Fibroblast of villous mesenchyme (primary cell): ENCODE measurements at places on chromosomes 13 and 19. TPM values are rescaled to one million over a fixed set of nuclear protein-coding genes. Genes with fewer than 3 reads are reported as not detected.

TUBA3C gene
- not detected in 2 replicates for total RNA-seq

PLIN5 gene
- total RNA-seq = not detected in 2 replicates

SIGLECL1 gene
- total RNA-seq = not detected in 2 replicates

IGSF23 gene
- total RNA-seq = 0.32 and 0.43 TPM in 2 replicates

KIR3DL1 gene
- not detected in 2 replicates for total RNA-seq

CTXN1 gene
- total RNA-seq = 1.9 and 3.0 TPM in 2 replicates

TMEM161A gene
- 18.1 and 20.9 TPM in 2 replicates for total RNA-seq

KLK14 gene
- not detected in 2 replicates for total RNA-seq

NR1H2 gene
- 71.2 and 76.3 TPM in 2 replicates for total RNA-seq

SHD gene
- not detected in 2 replicates for total RNA-seq

CGB1 gene
- total RNA-seq = not detected in 2 replicates

TEX29 gene
- total RNA-seq = 0.64 TPM in 1 of 2 replicates, not detected in the other

- DNase-seq = no peak
These were observed 1.2 kb downstream of the ZNF8 start for GRCh38 chr19:58279925-58280316.

GRCh38 chr19:21082011-21082975 lies at the start of gene ZNF714:
Gene ZNF714 (plus strand): TSS chr19:21082203. CDS start chr19:21098269, 16,066 bp downstream.
- peak; percentile 88 for DNase-seq

DNA sequence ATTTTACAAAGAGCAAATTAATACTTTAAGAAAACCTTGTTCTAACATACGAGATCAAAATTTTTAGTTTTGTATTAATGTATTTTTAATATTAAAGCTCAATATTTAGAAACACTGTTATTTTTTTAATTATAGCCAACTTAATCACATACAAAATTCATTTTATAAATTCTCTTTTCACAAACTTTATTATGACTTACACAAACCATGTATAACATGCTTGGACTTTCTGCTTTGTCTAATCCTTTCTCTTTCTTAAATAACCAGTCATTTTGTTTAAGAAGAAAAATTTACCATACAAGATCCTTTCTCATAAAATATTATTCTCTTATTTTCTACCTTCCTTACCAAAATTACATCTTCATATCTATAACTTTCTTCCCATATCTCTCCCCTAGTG lies 62.2 kb downstream of the CYSLTR2 start:
- no peak for DNase-seq

- no peak for DNase-seq
These were observed 6.5 kb upstream of the SSBP4 start for GRCh38 chr19:18412610-18413239.

DNA sequence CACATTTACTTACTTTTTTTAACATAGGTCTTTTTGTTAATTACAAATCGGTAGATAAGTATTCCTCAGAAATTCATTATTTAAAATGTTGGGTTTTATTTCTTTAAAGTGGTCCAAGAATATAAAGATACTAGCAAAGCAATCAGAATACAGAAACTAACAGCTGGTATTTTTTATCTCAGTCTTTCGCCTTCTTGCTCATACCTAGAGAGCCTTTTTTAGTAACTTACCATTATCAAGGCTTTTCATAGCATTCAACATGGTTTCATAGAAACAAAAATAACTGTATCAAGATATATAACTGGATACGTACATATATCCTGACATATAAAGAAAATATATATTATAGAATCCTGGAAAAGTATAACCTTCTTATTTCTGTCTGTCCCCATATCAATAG lies 227.8 kb upstream of the MIR17HG start:
- no peak for DNase-seq

DNA sequence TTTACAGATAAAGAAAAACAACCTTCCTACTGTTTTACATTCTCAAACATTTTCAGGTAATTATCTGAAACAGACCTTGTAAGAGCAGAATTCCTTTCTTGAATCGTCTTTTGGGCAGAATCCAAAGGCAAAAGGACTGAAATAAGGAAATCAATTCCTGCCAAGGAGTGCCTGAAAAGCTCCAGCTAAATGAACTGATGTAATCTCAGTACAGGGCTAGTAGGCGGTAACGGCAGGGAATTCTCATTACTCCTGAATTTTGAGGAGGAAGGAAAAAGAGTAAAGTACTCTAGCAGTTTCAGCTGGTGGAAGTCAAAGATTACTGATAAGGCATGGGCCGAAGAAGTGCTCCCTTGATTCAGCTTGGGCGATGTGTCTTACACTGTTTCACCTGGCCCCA lies 168.4 kb downstream of the PCDH9 start:
- no peak for DNase-seq

GRCh38 chr19:34273121-34273520 lies 18.8 kb downstream of the GARRE1 start:
- DNase-seq = no peak

DNA sequence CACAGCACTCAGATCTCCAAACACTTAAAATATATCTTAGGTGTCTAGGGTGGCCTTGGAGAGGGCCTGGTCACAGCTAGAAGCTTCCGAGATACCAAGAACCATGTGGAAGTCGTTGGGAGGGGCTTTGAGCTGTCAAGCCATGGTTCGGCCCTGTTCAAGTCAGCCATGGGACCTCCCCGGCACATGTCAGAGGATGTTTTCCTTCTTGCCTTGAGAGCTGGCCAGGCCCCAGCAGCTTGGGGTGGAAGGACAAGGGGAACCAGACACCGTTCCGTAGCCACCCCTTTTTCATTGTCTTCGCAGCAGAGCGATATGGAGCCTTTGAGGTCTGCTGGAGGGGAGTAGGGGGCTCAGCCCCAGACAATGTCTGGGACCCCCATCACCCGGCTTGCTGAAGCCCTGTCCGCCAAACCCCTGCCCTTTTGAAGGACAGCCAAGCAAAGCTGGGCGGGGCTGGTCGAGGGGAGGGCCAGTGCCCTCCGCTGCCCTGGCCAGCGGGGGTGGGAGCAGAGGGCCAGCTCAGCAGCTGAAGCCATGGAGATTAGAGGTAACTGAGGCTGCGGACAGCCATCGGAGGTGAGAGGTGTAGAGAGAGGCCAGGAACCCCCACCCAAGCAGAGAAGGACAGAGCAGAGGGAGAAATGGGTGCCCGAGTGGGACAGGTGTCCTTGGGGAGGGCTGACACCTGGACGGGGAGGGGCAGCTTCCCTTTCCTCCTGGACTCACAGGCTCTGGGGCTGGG lies 435 bp downstream of the KLK11 start:
- no peak for DNase-seq

DNA sequence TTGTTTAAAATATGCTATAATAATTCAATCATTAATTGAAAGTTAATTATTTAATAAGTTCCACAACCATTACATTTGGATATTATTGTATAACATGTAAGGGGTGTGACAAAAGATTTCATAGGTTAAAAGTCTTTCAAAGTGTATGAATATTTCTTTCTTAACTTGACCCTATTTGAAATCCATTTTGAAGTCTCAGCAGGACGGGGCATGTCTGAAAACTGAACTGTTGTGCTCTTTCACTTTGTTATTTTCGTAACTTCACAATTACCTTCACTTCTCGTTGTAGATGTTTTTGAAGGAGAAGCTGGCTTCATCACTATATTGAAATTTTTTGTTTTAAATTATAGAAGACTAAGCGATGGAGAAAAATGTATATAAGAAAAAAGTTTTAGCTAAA lies 1775.7 kb downstream of the PCDH9 start:
- no peak for DNase-seq

- peak; percentile 76 for DNase-seq
These were observed 10.4 kb downstream of the GJB2 start for GRCh38 chr13:20182231-20182846.

DNA sequence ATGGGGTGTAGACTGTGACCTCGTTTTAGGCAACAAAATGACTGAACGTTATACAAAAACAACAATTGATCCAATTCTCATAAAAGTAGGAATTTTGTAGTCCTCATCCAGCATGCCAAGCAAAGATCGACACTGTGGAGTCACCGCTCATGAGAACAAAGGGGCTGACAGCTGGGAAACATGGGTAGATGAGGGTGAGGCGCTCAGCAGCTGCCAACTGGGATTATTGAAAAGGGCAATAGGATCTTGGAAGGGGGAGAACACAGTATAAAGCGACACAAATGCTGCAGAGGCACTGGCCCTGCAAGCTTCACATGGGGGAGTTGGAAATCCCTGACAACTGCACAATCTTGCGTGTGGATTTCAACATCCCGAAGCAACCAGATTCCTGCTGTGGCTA lies 5.4 kb upstream of the ZNF765 start:
- peak; percentile 4 for DNase-seq

- DNase-seq = no peak
These were observed 758.7 kb downstream of the SLITRK5 start for GRCh38 chr13:88429862-88430261.

GRCh38 chr13:32056316-32056715 lies 24.7 kb downstream of the FRY start:
- DNase-seq = no peak

DNA sequence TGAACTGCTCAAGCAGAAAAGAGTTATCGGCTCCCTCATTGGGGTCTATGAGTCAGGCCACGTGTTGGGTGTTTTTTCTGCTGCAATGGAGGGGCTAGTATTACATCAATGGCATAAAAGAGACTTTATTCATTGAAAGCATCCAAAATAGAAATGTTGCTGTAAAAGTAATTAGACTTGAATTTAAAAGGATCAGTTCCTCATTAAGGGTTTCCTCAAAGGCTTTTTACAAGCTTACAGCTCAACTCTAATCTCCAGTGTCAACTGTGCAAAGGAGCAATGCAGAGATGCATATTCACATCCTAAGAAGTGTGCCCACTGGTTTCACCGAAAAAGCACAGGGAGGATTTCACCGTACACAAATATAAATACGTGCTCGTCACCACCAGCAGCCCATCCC lies 300.3 kb downstream of the FOXO1 start:
- DNase-seq = no peak

DNA sequence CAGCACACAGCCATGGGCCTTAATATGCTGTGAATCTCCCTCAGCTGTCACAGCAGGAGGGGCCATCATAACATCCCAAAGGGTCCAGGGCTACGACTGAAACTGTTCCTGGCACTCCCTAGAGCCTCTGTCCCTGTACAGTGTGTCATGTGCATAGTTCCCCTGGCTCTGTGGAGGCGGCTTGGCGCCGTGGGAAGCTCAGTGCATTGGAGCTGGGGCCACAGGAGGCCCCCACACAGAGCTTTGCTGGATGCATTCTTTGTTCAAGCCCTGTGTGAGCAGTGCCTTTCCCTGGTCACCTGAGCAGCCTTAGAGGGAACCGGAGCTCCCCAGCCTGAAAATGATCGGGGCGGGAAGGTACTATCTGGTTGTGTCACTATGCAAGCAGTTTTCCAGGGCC lies 21.4 kb downstream of the UBXN6 start:
- DNase-seq = no peak

GRCh38 chr13:99199541-99200431 lies 868 bp upstream of the UBAC2 start:
- peak; percentile 37 for DNase-seq

DNA sequence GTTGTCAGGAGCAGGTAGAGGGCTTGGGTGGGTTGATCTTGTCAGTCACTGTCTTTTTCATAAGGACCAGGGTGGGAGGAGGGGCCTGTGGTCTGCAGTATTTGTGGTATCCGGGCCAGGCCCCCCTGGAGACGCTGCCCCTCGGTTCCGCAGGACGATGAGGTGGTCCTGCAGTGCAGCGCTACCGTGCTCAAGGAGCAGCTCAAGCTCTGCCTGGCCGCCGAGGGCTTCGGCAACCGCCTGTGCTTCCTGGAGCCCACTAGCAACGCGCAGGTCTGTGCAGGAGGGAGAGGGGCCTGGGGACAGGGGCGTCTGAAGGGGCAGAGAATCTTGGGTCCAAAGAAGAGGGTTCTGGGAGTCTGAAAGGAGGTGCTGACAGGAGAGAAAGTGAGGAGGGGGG lies 7.1 kb downstream of the RYR1 start:
- DNase-seq = no peak

GRCh38 chr13:23790577-23791170 lies 98.5 kb downstream of the MIPEP start:
- DNase-seq = peak; percentile 84

- DNase-seq = peak; percentile 63
These were observed 121.5 kb downstream of the FRY start for GRCh38 chr13:32153056-32153455.

GRCh38 chr13:44050450-44051063 lies 170.9 kb downstream of the LACC1 start:
- DNase-seq = peak; percentile 51

- no peak for DNase-seq
These were observed 995 bp upstream of the MKNK2 start for GRCh38 chr19:2051773-2052704.

DNA sequence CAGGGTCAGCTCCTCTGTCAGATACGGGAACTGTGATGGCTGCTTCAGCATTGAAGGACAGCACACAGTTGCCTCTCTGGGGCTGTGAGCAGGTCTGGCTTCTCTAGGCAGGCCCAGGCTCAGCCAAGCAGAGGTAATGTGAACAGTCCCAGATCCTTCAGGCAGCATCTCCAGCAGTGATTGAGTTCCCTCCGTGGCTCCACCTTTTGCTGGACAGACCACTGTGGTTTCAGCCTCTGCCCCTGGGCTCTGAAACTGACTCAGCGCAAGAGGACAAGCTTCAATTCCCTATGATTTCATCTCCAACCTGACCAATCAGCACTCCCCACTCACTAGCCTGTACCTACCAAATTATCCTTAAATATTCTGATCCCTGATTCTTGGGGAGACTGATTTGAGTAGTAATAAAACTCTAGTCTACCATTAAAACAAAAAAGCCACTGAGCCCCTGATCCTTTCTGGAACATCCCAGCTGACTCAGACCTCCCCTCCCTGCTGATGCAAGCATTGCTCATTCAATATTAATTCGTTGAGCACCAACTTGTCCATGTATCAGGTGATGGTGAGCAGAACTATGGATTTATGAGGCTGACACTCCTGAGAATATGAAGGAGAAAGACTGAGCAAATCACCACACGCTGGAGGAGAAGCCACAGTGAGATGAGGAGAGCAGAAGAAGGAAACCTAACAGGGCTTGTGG lies 16.7 kb downstream of the GSX1 start:
- DNase-seq = no peak

DNA sequence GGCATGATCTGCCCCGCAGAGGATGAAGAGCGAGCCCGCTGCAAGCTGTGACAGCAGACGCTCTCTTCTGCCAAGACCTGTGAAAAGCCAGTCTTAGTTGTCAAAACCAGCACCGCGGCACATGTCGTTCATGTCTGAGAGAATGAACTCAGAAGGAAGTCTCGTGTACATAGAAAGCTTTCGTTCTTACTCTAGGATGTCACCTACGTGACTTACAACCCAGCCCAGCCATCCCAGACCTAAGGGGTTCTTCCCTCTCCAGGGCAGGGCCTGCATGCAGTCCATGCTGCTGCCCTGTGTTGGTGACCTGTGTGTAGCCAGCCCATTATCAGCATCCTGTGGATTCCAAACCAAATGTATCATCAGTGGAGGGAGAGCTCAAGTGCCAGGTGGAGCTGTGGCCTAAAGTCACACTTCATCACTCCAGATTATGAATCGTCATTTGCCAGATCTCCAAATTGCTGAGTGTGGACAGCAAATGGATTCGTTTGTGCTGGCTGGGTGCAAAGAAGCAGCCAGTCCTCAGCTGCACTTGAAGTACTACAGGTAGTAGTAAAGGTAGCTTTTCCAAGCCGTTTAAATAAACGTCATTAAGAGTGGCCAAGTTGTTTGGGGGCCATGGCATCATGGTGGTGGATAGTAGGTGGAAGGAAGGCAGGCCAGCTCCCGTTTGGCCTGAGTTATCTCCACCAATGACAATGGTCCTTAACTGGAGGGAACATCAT lies 73.9 kb upstream of the GPR183 start:
- no peak for DNase-seq
